Stimulated activated naive CD4-positive, alpha-beta T cell treated with Interleukin-2 at 50 U/mL for 16 hours (primary cell): ENCODE measurements at places on chromosomes 11 and 22.

DNA sequence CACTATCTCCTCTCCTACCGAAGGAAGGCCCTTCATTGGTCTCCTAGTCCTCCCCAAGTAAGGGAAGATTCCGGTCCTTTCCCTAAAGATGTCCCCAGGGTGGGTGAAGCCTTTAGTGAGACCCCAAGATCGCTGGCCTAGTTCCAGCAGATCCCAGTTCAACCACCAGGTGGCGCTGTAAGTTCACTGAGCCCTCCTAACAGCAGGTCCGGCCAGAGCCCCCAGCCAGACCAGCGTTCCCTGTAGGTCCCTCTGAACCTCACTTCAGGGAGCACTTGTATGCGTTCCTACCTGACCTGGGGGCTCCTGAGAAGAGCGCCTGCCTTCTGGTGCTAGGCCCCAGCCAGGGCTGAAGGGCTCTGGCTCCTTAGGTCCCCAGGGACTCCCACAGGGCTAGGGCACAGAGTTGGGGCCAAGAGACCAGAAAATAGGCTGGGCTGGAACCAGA lies 38.1 kb downstream of the LMO1 start:
- DNase-seq: peak; percentile 45

GRCh38 chr11:2740275-2740940 lies 40.6 kb upstream of the KCNQ1OT1 start:
- no peak for DNase-seq

- DNase-seq: no peak
Measured at GRCh38 chr11:2519862-2520735, 75.3 kb downstream of the KCNQ1 start.

DNA sequence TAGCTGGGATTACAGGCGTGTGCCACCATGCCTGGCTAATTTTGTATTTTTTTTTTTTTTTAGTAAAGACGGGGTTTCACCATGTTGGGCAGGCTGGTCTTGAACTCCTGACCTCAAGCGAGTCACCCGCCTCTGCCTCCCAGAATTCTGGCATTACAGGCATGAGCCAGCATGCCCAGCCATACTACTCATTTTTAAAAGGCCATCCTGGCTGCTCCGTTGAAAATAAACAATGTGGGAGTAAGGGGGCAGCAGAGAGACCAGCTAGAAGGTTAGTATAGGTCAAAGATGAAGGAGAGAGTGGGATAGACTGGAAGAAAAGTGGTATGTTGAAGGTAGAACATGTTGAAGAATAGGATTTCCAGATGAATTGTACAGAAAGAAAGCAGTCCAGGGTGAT lies 17.6 kb upstream of the LIN7C start:
- no peak for DNase-seq

- DNase-seq: no peak
Measured at GRCh38 chr22:37654563-37655251, 3.8 kb upstream of the PDXP start.
